ENCODE measurements at places on chromosomes 1 and 21. TPM values are rescaled to one million over a fixed set of nuclear protein-coding genes. Genes with fewer than 3 reads are reported as not detected.

The FCMR gene
- total RNA-seq = 8.0 TPM

The IFFO2 gene
- total RNA-seq = 12.2 TPM

The KIF26B gene
- 0.32 TPM for total RNA-seq

The NME7 gene
- 18.0 TPM for total RNA-seq

The IGSF21 gene
- total RNA-seq = 7.0 TPM

The TAL1 gene
- 6.0 TPM for total RNA-seq

The APOBEC4 gene
- not detected for total RNA-seq

The PCP4 gene
- total RNA-seq = 3.7 TPM

The HENMT1 gene
- 7.0 TPM for total RNA-seq

The PHACTR4 gene
- total RNA-seq = 36.5 TPM

The CORT gene
- 0.66 TPM for total RNA-seq

The HRNR gene
- total RNA-seq = not detected

The CBS gene
- total RNA-seq = 8.5 TPM

The SPRR1A gene
- total RNA-seq = not detected

The LCE1C gene
- total RNA-seq = not detected

The KRTAP13-2 gene
- not detected for total RNA-seq

The KRTAP10-12 gene
- total RNA-seq = not detected

The PPIAL4G gene
- total RNA-seq = 0.09 TPM

The BLACAT1 gene
- total RNA-seq = 0.81 TPM

The DYNLT5 gene
- total RNA-seq = 0.32 TPM

The PPFIA4 gene
- total RNA-seq = 7.0 TPM

The GJA5 gene
- 8.8 TPM for total RNA-seq

The KRTAP19-1 gene
- total RNA-seq = not detected

The NR5A2 gene
- 49.0 TPM for total RNA-seq

The PRDX6 gene
- 146 TPM for total RNA-seq

The TINAGL1 gene
- total RNA-seq = 169 TPM

The POGK gene
- total RNA-seq = 46.6 TPM

The KRTAP8-1 gene
- total RNA-seq = not detected

The TRIM45 gene
- total RNA-seq = 7.2 TPM

The UBXN10 gene
- 2.3 TPM for total RNA-seq

The CDA gene
- total RNA-seq = 1.6 TPM

The GOLT1A gene
- total RNA-seq = 10.8 TPM

The MMP23B gene
- total RNA-seq = 56.0 TPM
